CD8-positive, alpha-beta T cell (primary cell): ENCODE measurements at places on chromosomes 2 and 18.

GRCh38 chr2:182023235-182023634 lies 37.6 kb downstream of the PPP1R1C start:
- no peak for DNase-seq

GRCh38 chr2:54610700-54611099 lies 112.8 kb upstream of the EML6 start:
- no peak for DNase-seq

DNA sequence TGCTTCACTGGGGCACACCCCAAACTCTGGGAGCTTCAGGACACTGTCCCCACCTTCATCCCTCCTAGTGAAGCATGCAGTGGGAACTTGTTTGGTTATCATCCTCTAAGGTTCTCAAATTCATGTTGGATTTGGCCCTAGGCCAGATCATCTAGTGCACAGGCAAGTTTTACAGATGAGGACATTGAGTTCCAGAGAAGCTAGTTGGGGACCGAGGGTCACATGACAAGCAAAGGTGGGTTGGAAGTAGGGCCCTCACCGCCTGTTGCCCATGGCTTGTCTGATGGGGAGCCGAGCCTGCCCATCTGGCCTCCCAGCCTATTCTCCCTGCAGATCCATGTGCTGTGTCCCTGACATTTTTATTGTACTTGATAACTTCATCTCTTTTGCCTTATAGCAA lies 2.8 kb downstream of the PRKCE start:
- DNase-seq: no peak

- no peak for DNase-seq
These were observed 81.9 kb upstream of the LRATD1 start for GRCh38 chr2:14550658-14551057.

DNA sequence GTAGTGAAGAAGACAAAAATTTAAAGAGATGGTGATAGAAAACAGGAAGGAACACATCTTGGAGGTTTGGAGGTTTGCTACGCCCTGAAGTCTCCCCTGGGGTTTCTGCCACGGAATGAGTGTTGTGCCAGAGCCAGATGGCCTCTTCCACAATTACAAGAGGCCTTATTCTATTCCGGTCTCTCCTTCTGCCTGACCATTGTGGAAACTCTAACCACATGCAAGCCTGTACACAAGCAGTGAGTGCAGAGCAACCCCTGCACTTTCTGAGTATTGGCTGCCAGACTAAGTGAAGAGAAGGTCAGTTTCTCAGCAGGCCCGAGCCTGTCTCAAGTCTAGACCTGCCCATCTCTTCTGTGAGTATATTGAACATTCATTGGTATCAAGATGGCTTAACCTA lies 22.7 kb upstream of the MYO1B start:
- DNase-seq: no peak

- DNase-seq: no peak
These were observed 41.7 kb downstream of the GALNT1 start for GRCh38 chr18:35623255-35623654.

DNA sequence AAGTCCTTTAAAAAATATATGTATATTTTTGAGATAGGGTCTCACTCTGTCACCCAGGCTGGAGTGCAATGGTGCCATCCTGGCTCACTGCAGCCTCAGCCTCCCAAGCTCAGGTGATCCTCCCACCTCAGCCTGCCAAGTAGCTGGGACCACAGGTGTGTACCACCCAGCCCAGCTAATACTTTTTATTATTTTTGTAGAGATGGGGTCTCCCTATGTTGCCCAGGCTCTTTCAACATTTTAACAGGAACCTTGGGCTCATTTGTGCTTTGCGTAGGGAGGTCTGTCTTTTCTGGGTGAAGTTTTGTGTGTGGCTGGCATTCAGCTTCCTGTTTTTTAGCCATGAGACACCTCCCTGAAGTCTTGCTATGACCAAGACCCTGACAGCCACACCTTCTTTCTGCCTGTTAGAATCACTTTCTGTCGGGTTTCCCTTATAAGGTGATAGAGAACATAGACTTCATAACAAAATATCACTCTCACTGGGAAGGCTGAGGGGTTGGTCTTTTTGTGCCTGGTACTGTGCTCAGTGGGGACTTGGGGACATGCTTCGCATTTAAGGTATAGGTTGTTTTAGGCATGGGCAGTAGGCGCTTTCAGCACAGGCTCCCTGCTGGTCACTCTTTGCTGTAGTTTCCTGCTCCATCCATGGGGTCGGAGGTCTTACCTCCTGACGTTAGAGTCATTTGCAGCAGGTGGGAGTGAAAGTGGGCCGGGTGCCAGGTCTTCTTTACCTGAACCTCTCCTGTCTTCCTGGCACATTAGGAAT lies 3.4 kb downstream of the RAB31 start:
- no peak for DNase-seq

DNA sequence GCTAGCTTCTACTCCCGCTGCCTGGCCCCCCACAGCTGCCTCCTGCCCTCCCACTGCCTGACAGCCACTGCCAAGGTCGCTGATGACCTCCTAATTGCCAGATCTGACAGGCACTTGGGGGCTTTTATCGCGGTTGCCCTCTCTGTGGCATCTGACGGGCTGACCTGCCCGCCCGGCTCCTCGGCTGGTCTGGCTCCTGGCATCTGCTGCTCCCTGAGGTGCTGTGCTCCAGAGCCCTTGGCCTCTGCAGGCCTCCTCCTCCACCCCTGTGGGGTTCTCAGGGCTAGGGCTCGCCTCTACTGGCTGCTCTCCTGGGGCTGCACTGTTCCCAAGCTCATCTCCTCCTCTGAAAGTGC lies 43.1 kb downstream of the INHBB start:
- no peak for DNase-seq

GRCh38 chr18:9184998-9185613 lies 48.5 kb downstream of the ANKRD12 start:
- no peak for DNase-seq

DNA sequence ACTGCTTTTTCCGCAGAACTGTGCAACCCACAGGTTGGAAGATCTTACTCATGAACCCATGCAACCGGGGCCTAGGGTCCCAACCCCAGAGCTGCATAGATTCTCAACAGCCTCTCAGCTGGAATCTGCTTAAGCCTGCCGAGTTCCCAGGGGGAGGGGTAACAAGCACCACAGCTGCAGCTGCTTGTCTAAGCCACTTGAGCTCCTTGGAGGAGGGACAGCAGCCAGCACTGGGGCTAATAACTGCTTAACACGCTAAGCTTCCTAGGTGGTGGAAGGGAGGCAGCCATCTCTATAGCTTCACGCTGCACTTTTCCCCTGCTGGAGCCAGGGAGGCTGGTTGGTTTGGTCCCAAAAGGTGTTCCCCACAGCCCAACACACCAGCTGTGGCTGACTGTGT lies 311.6 kb downstream of the DSC3 start:
- DNase-seq: no peak

GRCh38 chr2:96241900-96242611 lies 23.7 kb downstream of the TMEM127 start:
- no peak for DNase-seq

GRCh38 chr18:59846814-59847490 lies 52.8 kb upstream of the PMAIP1 start:
- no peak for DNase-seq

DNA sequence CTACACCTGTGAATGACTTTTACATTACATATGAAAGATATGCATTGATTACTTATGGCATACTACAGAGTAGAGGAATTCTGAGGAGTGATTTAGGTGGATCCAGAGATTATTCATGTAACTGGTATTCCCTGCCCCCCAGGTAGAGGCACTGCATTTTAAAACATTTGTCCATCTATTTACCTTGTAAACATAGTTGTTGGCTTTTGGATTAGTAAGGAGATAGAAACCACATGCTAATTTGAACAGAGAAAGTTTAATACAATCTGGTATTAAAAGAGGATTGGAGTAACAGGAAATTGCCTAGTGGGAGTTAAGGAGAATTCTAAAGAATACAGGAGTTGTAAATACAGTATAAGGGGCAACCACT lies 15.9 kb downstream of the GALNT3 start:
- no peak for DNase-seq

DNA sequence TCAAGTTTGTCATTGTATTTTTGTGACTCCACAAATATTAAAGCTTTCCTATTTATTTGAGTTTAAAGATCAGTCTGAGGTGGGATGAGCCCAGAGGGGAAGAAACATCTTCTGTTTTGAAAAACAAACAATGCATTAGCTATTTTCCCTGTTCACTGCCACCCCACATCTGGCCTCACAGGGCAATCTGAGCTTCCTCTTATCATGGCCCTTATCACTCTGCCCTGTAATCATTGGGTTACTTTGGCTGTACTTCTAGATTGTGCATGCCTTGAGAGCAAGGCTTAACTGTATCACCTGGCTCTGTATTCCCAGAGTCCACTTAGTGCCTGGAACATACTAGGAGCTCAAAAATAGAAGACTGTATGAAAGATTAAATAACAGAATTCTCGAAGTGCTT lies 241.6 kb upstream of the NT5C1B start:
- DNase-seq: no peak

DNA sequence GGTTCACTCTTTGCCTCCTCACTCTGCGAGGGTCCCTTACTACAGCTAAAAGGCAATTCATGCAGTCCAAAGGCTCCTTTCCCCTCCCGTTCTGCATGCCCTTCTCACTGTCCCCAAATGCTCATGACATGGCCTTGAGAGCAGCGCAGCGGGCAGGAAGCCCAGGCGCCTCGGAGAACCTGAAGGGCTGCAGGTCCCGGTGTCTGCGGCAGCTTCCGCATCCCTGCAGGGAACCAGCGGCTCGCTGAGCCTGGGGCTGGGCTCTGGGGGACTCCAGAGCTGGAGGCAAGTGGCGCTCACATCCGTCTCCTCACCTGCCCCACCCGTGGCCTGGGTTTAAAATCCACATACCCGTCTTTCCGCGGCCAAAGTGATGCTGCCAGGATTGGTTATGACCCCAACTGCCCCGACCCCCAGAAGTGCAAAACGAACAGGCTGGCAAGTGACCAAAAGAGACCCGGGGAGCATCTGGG lies 462 bp upstream of the CIDEA start:
- DNase-seq: no peak
